HT1080 (cell line): ENCODE measurements at places on chromosomes 4 and X. TPM values are rescaled to one million over a fixed set of nuclear protein-coding genes. Genes with fewer than 3 reads are reported as not detected.

- DNase-seq: no peak
Measured at GRCh38 chrX:108177351-108178142, 86.0 kb downstream of the ATG4A start.

Gene GLUD2
- total RNA-seq: 0.30 and 0.34 TPM in 2 replicates

Gene IL3RA
- not detected in 2 replicates for total RNA-seq

DNA sequence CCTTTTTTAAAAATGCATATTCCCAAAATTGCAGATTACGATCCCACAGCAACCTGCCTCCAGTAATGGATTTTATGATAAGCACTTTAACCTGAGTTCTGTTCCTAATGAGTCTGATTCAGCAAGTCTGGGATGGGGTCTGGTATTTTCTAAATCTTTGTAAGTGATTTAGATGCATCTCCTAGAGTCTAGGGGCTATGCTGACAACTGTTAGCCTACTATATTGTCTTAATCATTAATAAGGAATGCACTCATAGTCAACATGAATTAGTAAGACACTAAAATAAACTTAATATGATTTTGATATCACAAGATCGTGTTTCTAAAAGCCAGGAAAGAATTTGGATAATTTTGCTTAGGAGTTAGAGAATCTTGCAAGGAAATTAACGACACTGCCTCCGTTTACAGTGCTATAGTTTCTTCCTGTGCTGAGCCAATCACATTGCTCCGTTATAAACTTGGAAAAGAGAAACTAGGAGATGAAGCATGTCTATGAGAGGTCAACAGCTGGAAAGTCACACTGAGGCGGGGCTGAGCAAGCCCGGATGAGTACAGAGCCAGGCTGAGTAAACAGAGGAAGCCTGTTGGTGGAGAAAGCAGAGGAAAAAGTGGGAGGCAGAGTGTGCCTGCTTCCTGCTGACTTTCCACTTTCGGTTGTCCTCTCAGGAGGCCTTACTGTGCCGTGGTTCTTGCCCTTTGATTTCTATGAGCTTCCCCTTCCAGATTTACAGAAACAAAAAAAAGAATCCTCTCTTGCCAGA lies 5.4 kb downstream of the SCARB2 start:
- DNase-seq: peak; percentile 91

DNA sequence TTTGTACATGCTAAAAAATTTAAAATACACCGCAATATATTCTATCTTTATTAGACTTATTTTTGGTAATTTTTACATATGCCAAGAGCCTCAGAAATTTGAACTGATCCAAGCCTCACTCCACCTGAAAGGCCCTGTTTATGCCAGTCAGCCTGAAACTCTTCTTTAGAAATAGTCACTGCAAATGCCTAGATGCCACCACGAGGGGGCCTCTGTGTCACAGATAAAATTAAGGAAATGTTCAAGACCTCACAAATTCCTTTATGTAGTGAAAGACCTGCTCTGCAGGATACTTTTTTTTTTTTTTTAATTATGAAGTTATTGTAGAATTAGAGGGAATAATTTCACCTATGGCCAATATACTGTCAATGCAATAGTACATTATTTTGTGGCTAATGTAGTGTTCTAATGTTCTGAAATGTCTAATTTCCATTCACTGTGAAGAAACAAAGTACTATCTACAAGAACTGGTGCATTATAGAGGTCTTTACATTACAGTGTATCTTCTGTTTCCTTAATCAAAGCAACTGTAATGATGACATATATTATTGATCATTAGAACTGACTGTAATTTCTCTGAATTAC lies 69.8 kb downstream of the DTHD1 start:
- peak; percentile 52 for DNase-seq
